ENCODE measurements at places on chromosomes 5 and 9. TPM values are rescaled to one million over a fixed set of nuclear protein-coding genes. Genes with fewer than 3 reads are reported as not detected.

ARSI gene
- 0.12 TPM for total RNA-seq

SCGB3A2 gene
- total RNA-seq: not detected

HAPLN1 gene
- not detected for total RNA-seq

PTGS1 gene
- 1.7 TPM for total RNA-seq

DBH gene
- 4.7 TPM for total RNA-seq

SLC24A2 gene
- not detected for total RNA-seq

TLX3 gene
- total RNA-seq: not detected

WNK2 gene
- 1.2 TPM for total RNA-seq

Data from right lobe of liver (tissue), 6 donors.